Stimulated activated CD8-positive, alpha-beta memory T cell treated with anti-CD3 and anti-CD28 coated beads, Interleukin-7, amount 100 ng/mL, for 24 hours (primary cell): ENCODE measurements at places on chromosomes 11 and 22.

- DNase-seq, result no peak
Measured at GRCh38 chr11:103849366-103849765, 187.1 kb upstream of the DDI1 start.

DNA sequence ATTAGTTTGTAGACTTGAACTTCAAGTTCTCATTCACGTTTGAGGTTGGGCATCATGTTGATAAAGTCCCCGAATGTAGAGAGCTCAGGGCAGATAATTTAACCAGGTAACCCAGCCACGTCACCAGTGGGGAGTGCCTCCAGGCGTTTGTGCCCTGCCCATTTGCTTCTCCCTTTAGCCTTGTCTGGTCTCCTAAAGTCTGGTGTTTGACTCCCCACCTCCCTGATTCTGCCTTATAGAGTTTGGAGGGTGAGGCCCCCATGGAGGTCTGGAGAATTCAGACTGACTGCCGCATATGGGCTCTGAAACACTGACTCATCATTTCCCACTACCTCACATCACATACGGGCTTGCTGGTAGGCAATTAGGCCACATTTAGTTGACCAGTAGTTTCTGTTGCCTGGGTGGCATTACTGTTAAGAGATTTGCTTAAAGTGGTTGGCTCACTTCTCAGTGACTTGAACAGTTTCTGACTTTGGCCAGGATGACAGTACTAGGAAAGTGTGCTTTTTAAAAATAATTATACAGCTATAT, 99.3 kb upstream of the GAL start:
- no peak for DNase-seq

GRCh38 chr22:27843441-27843840, 41.9 kb upstream of the MN1 start:
- DNase-seq, result no peak

GRCh38 chr11:128420951-128421350, 166.4 kb downstream of the ETS1 start:
- no peak for DNase-seq

DNA sequence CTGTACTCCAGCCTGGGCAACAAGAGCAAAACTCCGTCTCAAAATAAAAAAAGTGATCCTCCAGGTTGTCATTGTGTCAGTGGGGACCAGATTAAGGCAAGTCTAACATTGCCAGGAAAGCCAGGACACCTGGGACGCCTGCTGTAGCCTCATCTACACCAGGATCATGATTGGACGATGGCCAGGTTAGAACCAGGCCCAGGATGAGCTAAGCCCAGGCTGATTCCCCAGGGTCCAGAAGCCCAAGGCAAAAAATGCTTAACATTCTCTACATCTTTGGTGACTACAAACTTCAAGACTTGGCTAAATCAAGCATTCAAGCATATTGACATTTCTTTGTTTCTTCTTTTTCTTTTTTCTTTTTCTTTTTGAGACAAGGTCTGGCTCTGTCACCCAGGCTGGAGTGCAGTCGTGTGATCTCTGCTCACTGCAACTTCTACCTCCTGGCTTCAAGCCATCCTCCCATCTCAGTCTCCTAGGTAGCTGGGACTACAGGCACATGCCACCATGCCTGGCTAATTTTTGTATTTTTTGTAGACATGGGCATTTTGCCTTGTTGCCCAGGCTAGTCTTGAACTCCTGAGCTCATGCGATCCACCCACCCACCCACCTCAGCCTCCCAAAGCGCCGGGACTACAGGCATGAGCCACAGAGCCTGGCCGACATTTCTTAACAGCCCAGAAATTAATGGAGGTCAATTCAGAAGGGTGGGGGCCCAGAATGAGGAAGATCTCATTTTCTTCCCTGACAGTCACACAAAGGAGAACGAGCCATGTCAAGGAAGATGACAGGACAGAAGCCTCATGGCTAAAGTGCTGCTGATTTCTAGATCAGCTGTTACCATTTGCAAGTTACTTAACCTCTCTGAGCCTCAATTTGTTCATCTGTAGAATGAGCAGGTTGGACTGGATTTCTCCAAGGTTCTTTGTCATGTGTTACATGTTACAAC, 12.5 kb upstream of the PTPRJ start:
- DNase-seq, result no peak

DNA sequence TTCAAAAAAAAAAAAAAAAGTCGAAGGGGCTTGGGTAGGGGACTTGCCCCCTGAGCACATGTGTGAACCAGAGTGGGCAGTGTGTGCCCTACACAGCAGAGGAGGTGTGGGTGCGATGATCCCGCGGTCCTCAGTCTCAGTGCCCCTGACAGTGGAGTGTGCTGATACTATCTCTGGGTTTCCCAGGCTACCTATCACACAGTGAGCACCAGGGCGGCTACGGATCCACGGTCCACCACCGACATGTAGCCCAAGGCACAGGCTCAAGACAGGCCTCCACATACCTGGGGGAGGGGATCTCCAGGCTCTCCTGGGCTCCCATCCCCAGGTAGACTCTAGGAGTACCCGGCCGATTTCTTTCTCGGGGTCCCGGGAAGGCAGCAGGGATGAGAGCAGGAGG, 9.1 kb downstream of the B3GAT1 start:
- DNase-seq, result no peak

- DNase-seq, result no peak
Measured at GRCh38 chr11:111179184-111179910, 66.2 kb upstream of the POU2AF2 start.

DNA sequence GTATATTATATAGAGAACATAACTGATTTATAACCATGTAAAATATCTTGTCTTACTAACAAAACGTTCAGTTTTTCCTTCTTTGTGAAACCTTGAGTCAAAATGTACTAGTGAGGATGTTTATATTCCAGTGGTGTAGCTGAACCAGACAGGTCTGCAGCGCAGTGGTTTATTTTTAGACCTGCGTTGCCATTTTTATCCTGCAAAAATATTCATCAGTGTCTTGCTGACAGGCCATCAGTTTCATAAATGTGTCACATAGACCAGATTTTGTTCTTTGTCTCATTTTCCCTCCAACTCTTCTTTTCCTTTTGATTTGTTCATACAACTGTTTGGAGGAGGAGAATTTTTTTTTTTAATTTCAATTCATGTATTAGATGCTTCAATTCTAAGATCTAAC, 43.1 kb downstream of the HSD17B12 start:
- no peak for DNase-seq

GRCh38 chr11:130710497-130711012, 205.7 kb downstream of the SNX19 start:
- DNase-seq, result no peak

- DNase-seq, result no peak
Measured at GRCh38 chr22:40487663-40488249, 117.4 kb downstream of the SGSM3 start.

- DNase-seq, result no peak
Measured at GRCh38 chr11:6962673-6963072, 36.4 kb downstream of the ZNF215 start.

- no peak for DNase-seq
Measured at GRCh38 chr22:49930596-49931412, 12.4 kb downstream of the CRELD2 start.

- no peak for DNase-seq
Measured at GRCh38 chr11:69367211-69367964, 73.4 kb downstream of the MYEOV start.

- no peak for DNase-seq
Measured at GRCh38 chr11:90349731-90350130, 126.9 kb upstream of the CHORDC1 start.

- no peak for DNase-seq
Measured at GRCh38 chr22:25452116-25452700, 112.3 kb upstream of the GRK3 start.

DNA sequence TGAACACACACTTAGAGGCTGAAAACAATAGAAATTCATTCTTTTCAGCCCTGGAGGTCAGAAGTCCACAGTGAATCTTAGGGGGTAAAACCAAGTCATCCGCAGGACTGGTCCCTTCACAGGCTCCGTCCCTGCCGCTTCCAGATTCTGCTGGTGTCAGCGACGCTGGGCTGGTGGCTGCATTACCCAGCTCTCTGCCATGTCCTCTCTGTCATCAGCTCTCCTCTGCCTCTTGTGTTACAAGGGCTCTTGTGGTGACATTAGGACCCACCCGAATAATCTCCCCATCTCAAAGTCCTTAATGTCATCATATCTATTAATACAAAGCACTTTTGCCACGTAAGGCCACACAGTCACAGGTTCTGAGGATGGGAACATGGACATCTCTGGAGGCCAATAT, 47.7 kb upstream of the ANO1 start:
- DNase-seq, result no peak

DNA sequence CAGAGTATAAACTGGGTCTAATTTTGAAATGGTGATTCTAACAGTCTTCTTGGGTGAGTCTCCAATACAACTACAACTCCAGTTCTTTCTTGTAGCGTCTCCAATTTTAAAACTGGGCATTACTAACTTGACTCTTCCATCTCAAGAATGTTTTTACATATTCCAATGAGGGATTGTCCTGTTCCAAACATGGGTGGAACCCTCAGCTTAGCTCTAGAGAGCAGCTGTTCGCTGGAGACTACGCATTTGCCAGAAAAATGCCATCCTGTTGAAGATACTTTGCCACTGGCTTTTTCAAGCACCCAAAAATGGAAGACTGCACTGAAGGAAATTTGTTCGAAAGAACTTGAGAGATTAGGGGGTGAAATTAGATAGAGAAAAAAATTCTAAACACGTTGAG, 870.0 kb downstream of the NTM start:
- DNase-seq, result no peak

DNA sequence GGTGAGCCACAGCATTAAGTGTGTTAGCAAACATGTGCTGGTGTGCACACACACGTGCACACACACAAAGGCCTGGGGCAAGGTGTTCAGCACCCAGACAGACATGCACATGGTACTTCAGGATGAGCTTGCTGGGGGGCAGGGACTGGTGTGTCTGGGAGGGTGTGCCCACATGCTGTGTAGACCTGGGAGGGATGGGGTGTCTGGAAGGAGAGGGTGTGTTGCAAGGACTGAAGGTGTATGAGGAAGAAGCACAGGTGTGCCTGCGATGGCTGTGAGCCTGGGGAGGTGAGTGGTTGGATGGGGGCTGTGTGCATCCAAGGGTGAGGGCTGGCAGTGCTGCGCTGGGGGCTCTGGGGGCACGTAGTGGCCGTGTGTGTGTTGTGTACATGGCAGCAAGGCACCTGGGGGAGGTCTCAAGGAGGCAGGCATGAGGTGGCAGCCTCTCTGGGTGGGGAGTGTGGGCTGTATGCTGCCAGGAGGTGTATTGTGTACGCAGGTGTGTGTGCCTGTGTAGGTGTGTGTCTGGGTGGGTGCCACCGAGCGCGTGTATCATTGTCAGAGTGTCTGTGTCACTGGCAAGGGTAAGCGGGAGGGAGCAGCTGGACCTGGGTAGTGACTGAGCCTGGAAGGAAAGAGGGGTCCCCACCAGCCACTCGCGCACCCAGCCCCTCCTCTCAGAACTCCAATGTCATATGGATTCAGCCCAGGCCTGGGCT, 2.2 kb downstream of the NRXN2 start:
- no peak for DNase-seq

DNA sequence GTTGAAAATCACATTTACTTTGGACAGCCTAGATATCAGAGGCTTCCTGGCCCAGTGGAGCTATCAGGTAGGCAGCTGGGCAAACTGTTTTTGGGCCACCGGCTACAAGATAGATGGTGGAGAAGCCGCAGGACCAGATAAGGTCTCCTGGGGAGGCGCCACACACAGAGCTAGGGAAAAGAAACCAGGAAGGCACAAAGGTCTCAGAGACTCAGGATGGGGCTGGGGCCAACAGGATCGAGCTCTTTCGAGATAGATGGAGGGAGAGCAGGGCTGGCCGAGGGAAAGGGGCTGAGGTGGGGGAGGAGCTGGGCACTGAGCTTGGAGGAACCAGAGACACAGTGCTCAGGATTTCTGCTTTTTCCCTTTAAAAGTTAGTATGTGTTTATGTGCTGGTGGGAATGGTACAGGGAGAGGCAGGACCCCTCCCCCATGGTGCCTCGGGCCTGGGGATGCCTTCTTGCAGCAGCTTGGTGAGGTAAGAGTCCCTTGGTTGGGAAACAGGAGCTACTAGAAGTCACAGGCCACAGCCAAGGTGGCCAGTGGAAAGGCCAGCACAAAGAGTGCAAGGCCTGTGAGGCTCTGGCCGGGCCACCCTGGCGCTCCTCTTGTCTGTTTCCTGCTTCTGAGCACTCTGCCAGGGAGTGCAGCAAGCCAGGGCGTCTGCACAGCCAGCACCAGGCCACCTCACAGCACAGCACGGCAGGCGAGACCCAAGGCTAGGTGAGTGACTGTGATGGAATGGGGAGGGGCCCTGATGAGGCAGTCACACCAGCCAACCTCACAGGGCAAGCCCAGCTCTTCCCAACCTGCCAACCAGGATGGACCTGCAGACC, 11.5 kb upstream of the NAP1L4 start:
- no peak for DNase-seq

DNA sequence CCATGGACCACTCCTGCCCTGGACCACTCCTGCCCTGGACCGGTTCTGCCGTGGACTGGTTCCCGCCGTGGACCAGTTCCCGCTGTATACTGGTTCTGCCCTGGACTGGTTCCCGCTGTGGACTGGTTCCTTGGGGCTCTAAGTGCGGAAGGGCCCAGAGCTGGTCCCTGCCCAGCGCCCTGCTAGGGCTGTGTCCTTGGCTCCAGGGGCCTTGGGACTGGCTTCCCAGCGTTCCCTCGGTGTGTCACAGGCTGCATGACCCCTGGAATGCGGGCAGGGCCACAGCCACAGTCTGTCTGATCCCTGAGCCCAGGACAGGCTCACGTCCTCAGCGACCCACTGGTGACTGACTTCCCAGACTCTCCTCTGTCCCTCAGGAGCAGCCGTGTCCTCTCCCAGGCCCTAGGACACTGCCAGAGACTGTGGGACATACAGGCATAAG, 412.2 kb downstream of the TBC1D22A start:
- DNase-seq, result no peak

DNA sequence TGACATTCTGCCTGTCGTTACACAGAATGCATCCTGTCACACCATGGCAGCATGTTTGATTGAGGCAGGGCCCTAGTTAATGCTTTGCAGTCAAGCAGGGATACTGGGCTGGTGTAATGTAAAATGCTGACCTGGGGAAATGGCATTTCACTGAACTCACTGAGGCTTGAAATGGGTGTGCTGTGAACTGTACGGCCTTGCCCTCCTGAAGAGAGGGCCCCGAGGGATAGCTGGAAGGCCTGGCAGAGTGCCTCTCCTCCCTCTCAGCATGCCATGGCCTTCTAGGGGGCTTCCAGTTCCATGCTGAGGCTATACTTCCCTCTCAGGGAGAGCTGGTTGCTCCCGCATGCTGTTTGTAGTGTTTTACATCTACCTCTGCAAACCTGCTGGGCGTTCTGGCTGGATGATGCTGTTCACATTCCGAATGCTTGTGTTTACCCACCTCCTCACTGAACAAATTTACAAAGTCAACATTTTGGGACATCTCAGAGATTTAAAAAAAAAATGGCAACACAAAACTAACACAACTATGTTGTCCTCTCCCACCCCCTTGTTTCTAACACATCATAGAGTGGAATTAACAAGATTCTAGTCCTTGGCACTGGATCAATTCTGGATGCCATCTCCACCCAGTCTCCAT, 416.7 kb upstream of the CADM1 start:
- no peak for DNase-seq

GRCh38 chr11:58497951-58498350, 10.0 kb downstream of the OR5B21 start:
- no peak for DNase-seq
